ENCODE measurements at places on chromosomes 3 and 15.

GRCh38 chr3:161474741-161475140, 21.9 kb upstream of the OTOL1 start:
- DNase-seq: no peak

- DNase-seq: no peak
Measured at GRCh38 chr3:175518459-175518858, 659.3 kb downstream of the NAALADL2 start.

DNA sequence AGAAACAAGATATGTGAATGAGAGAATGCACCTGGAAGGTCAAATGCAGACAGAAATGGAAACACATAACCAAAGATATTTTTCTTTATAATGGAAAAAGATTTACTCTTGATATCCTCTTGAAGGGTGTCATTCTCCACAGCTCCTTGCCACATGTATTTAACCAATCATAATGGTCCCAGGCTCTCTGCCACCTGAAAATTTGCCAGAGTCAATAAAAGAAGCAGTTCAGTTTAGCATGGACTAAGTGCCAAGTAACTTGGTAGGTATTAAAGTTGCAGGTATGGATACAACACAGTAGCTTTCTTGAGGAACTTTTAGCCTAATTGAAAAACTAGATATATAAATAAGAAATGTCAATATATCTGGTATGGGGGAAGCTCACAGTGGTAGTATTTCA, 33.5 kb downstream of the TUSC7 start:
- no peak for DNase-seq

DNA sequence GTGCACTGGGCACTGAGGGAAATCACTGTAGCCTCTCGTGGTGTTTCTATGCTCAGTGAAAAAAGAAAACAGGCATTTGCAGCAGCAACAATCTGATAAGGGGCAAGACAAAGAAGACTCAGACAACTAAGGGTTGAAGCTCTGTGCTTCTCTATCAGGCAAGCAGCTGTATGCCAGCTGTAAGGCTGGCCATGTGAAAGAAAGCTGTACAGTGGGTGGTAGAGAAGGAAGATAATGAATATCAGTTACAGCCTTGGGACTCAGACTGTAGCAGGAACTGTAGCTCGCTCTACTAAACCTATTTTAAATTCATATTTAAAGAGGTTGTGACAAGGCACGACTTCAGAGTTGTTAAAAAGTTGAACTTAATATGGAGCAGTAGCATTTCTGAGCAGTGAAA, 76.3 kb downstream of the VGLL3 start:
- DNase-seq: no peak

DNA sequence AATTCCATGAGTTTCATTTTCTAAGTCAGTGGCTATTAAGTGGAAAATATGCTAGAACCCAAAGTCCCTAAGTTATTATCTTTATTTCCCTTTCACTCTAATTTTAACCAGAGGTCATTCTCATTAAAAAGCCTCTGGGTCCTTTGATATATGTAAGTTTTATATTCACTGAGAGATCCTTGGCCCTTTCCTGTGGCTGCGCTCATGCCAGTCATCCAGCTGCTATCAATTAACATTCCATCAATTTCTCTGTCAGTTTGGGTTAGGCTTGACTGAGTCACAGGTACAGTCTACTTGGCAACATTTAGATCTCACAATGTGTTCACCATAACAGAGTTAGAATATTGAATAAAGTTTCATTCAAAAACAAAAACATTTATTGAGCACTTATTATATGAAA, 58.0 kb upstream of the FBN1 start:
- DNase-seq: no peak

GRCh38 chr15:77564341-77564740, 68.4 kb downstream of the LINGO1 start:
- no peak for DNase-seq
